Activated naive CD4-positive, alpha-beta T cell treated with anti-CD3 and anti-CD28 coated beads, Interleukin-2, amount 50 U/mL, for 72 hours (primary cell): ENCODE measurements at places on chromosomes 6 and 20. TPM values are rescaled to one million over a fixed set of nuclear protein-coding genes. Genes with fewer than 3 reads are reported as not detected.

DNA sequence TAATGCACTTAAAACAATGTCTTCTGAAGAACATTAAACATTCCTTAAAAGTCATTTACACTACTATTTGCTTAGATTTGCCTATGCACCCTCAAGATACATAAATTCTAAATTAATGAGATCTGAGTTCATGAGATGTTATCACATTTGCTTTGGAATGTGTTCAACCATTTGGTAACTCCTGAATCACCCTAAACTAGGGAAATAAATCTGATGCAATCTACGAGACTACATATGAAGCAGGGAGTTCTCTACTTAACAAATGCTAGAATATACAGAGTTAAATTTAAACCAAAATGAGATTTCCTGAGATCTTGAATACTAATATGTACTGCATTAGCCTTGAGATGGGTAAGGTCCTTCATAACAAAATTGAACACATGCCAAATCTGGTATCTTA lies 170.1 kb downstream of the CLIC5 start:
- DNase-seq, result no peak

Gene DAAM2
- total RNA-seq, result not detected

GRCh38 chr20:5829241-5829809 lies 79.1 kb downstream of the SHLD1 start:
- DNase-seq, result no peak

GRCh38 chr20:5065879-5066383 lies 53.8 kb downstream of the PCNA start:
- DNase-seq, result no peak

DNA sequence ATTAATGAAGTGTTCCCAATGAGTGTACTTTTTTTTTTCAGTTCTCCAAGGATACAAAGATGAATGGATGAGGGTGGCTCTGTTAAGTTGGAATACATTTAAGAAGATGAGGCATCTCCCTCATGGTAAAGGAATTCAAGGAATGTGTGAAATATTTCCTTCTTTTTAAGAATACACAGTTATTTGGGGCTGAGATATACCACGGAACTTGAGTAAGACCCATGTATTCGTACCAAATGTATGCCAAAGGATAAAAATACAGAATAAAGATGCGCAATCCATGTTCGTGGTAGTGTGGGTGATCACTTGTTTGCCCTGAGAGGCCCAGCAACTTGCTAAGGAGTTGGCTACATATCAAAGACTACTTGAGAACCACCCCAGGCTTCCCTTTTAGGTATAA lies 164.2 kb upstream of the TCF21 start:
- DNase-seq, result no peak

Gene B3GALT4
- 3.7 TPM for total RNA-seq

GRCh38 chr20:38888059-38888831 lies 38.0 kb upstream of the FAM83D start:
- DNase-seq, result no peak

Gene EPB41L1
- total RNA-seq, result 0.20 TPM
